ENCODE measurements at places on chromosomes 2 and 18. TPM values are rescaled to one million over a fixed set of nuclear protein-coding genes. Genes with fewer than 3 reads are reported as not detected.
A peak's percentile ranks its signal among the peaks of the same experiment; 100 is the strongest.

- no peak overlapping the region for H3K27ac ChIP-seq
- peaks cover 2% of the 10 kb centered on the region for H3K4me1 ChIP-seq
- H3K4me3 ChIP-seq = no peak overlapping the region
These were observed 73.6 kb downstream of the CD226 start for GRCh38 chr18:69874058-69874457.

DNA sequence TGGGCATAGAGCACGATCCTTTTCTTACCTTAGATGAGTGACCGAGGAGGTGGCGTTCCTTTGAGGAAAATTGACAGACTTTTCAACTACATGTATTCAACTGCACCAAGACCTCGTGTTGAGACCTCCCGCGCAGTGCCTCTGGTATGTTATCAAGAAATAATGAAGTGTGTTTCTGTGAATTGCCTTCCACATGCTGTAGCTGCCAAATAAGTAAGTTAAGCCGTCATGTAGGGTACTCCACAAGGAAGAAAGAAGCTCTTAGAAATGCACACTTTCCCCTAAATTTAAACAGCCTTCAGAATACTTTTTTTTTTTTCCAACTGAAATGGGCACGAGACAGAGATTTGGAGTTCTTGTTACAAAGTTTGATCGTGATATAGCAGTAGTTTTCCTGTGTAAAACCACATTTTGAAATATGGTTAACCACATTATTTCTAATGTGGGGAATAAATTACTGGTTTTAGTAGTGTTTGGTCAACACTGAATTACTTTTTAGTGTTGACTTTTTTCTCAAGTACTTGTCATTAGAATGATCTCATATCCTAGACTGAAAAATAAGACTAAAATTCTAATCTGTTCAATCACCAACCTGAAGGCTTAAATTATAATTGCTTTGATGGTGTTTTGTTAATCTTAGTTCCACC, 30.5 kb downstream of the PDK1 start:
- H3K36me3 ChIP-seq = peaks cover 70% of the 10 kb centered on the region
- H3K4me1 ChIP-seq = no peaks in the 10 kb centered on the region
- H3K4me3 ChIP-seq = no peak overlapping the region
- H3K27me3 ChIP-seq = no peaks in the 10 kb centered on the region
- DNase-seq = no peak

GRCh38 chr2:23503682-23504081, 118.7 kb downstream of the KLHL29 start:
- H3K27ac ChIP-seq = no peak overlapping the region
- no peaks in the 10 kb centered on the region for H3K36me3 ChIP-seq
- no peak for DNase-seq

DNA sequence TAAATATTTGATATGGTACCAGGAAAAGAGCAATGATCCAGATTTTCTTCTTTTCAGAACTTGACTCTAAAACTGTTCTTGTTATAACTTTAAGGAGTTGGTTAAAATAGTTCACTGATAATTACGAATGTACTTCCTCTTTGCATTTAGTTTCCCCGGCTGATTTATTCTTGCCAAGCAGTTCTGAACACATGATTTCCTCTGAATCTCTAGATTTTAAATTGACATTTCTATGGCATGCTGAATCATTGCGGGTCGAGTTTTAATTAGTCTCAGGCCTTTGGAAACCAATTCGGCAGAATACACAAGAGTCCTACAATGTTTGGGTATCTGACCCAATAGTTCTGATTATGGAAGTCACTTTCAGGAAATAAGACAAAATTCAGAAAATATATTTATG, 37.3 kb upstream of the DNAH7 start:
- H3K36me3 ChIP-seq = no peaks in the 10 kb centered on the region
- H3K4me1 ChIP-seq = peaks cover 11% of the 10 kb centered on the region
- H3K27ac ChIP-seq = no peak overlapping the region
- no peak overlapping the region for H3K4me3 ChIP-seq

- H3K27me3 ChIP-seq = no peaks in the 10 kb centered on the region
- peaks cover 28% of the 10 kb centered on the region for H3K36me3 ChIP-seq
- peaks cover 23% of the 10 kb centered on the region for H3K4me1 ChIP-seq
- H3K4me3 ChIP-seq = no peak overlapping the region
- DNase-seq = no peak
These were observed 35.8 kb downstream of the CASP10 start for GRCh38 chr2:201218780-201219179.

DNA sequence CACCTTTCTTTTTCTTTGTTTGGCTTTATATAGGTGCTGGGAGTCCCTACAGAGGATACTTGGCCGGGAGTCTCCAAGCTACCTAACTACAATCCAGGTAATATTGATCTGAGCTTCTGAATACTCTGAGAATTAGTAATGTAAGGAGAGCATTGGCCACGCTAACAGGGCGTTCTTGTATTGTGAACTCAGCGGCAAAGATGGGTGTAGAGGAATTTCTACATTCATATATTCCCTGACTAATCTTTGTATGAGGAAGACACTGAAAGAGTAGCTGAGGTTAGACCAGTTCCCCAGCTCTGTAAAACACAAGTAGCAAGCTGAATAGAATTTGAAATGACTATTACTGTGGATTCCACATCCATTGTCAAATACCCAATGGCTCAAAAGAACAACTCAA, 48.5 kb downstream of the CDK15 start:
- H3K36me3 ChIP-seq = no peaks in the 10 kb centered on the region
- DNase-seq = no peak
- peaks cover 19% of the 10 kb centered on the region for H3K27me3 ChIP-seq
- no peak overlapping the region for H3K27ac ChIP-seq
- H3K4me1 ChIP-seq = no peaks in the 10 kb centered on the region

DNA sequence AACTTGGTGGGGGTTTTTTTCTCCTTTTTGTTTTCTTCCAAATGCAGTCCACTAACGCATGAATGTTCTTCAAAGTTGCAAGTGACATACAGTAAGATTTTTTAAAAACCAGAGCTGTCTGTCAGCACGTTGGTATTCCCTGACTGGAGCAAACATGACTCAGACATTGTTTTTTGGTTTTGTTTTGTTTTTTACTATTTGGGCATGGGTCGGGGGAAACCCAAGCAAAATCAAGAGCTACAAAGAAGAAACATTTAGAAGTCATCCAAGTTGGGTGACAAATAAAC, 726 bp upstream of the CCDC88A start:
- DNase-seq = no peak
- peak overlapping the region; percentile 91 for H3K4me3 ChIP-seq
- peak overlapping the region; percentile 48 for H3K27ac ChIP-seq
- no peaks in the 10 kb centered on the region for H3K27me3 ChIP-seq
- peaks cover 4% of the 10 kb centered on the region for H3K4me1 ChIP-seq

DNA sequence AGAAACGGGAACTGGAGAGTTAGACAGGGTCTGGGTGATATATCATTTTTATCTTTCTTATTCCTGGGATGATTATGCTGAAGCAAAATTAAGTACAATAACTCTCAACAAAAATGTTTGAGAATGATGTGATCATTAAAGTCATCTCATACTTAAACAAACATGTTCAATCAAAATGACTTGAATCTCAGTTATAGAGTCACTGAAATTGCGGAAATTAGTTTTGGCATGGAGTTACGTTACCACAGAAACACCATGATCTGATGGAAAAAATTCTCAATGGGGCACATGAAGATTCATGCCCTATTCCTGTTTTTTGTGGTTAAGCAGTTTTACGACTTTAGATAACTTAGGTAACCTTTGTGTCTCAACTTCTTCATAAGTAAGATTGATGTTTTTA, 757.7 kb downstream of the EPHA4 start:
- H3K27me3 ChIP-seq = no peaks in the 10 kb centered on the region
- H3K36me3 ChIP-seq = no peaks in the 10 kb centered on the region
- no peak for DNase-seq
- H3K27ac ChIP-seq = no peak overlapping the region
- H3K4me3 ChIP-seq = no peak overlapping the region

DNA sequence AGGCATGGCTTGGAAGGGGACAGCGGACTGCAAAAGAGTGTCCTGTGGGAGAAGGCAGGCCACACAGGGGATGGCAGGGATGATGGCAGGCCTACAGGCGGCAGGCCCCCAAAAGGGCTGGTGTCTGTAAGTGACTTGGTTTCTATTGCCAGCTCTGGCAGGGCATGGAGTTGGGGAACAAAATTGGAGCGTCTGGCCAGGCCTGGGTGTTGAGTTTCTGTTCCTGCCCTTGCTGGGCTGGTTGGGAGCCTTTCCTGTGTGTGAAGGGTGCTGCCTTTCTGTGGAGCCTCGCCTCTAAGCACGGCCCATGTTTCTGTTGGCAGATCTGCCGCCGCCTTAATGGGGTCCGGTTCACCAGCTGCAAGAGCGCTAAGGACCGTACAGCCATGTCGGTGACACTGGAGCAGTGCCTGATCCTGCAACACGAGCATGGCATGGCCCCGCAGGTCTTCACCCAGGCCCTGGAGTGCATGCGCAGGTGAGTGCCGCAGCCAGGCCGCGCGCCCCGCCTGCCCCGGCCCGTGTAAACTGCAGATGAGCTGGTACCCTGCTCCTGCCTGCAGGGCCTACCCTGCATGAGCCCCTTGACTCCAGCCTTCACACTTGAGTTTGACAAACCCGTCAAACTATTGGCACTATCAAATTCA, 31.5 kb downstream of the COA5 start:
- H3K36me3 ChIP-seq = peaks cover 20% of the 10 kb centered on the region
- no peak overlapping the region for H3K4me3 ChIP-seq
- DNase-seq = no peak
- H3K4me1 ChIP-seq = no peaks in the 10 kb centered on the region
- H3K27ac ChIP-seq = no peak overlapping the region
- no peaks in the 10 kb centered on the region for H3K27me3 ChIP-seq

DNA sequence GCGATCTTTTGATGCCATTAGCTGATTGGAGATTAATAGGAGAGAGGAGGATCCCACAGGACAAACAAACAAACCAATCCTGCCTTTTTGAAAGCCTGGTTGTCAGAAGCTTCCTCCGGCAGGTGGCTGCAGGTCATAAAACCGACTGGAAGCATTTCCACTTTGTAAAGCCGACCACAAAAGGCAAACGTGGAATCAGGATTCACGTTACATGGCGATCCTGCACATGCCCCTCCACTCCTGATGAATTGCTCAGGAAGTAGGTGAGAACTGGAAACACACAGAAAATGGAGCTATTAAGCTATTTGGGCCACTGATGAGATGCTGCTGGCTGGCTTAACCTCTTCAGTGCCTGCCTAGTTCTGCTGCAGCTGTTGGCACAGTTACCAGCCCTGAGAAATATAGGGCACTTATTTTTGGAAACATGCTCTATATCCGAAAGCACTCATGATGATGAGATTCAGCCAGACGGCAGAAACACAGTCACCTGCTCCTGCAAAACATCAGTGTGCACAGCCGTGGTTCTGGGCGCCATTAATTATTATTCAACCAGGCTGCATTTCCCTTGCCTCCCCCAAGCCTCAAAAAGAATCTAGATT, 110.3 kb upstream of the ST6GAL2 start:
- H3K27ac ChIP-seq = no peak overlapping the region
- no peaks in the 10 kb centered on the region for H3K4me1 ChIP-seq
- no peaks in the 10 kb centered on the region for H3K27me3 ChIP-seq
- H3K36me3 ChIP-seq = no peaks in the 10 kb centered on the region
- DNase-seq = no peak

- no peaks in the 10 kb centered on the region for H3K4me1 ChIP-seq
- no peaks in the 10 kb centered on the region for H3K36me3 ChIP-seq
- no peak overlapping the region for H3K27ac ChIP-seq
- no peak for DNase-seq
These were observed 225.4 kb downstream of the TXNL1 start for GRCh38 chr18:56412951-56413350.

C1QL2 gene
- total RNA-seq = not detected

GPR148 gene
- not detected for total RNA-seq

TRABD2A gene
- 0.33 TPM for total RNA-seq

WNT10A gene
- total RNA-seq = not detected

DSEL gene
- 0.07 TPM for total RNA-seq

HK2 gene
- total RNA-seq = 40.8 TPM
